ENCODE measurements at places on chromosomes 11 and 22. TPM values are rescaled to one million over a fixed set of nuclear protein-coding genes. Genes with fewer than 3 reads are reported as not detected.

The MS4A12 gene
- not detected for total RNA-seq

The PHOX2A gene
- not detected for total RNA-seq

The KCNQ1OT1 gene
- total RNA-seq: 1.7 TPM

The FOLR3 gene
- 2.0 TPM for total RNA-seq

The APOBEC3A gene
- total RNA-seq: not detected
